Esophagus squamous epithelium (tissue), 5 donors: ENCODE measurements at places on chromosomes 12 and 14.
A peak's percentile ranks its signal among the peaks of the same experiment; 100 is the strongest.

- DNase-seq, result peak; percentile 33
These were observed 53.8 kb downstream of the VCPKMT start for GRCh38 chr14:50062438-50063085.

DNA sequence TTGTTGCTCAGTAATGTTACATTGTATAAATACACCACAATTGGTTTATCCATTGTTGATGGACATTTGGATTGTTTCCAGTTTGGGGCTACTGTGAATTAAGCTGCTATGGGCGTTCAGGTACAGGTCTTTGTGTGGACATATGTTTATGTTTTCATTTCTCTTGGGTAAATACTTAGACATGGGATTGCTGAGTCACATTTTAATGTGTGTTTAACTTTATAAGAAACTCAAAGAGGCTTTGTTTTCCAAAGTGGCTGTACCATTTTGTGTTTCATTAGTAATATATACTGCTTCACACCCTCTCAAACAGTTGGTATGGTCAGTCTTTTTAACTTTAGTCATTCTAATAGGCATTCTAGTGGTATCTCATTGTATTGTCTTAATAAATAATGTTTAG lies 225.0 kb downstream of the SPTSSA start:
- no peak for DNase-seq

- DNase-seq, result no peak
These were observed 57.1 kb downstream of the ATG14 start for GRCh38 chr14:55354500-55354899.

GRCh38 chr12:62505786-62506185 lies 39.2 kb downstream of the MON2 start:
- DNase-seq, result no peak

DNA sequence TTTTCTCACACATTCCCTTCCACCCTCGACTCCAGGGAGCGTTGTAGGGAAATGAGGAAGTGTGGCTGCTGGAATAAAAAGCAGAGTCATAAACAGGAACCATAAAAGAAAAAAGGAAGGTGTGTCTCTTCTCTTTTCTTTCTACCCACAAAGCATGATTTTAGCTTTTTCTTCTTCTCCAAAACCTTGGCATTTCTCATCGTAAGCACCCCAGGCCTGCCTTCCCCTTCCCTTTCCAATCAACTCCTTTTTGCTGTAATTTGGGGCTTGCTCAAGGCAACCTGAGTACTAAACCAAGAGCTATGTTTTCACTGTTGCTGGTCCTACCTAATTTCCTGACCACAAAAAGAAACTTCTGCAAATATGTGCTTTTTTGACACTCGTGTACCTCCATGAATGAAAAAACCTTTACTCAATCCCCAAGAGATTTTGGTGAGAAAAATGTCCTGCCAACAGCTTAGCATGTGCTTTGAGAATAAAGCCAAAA lies 9.2 kb downstream of the PLBD1 start:
- no peak for DNase-seq

GRCh38 chr14:92986254-92987147 lies 63.6 kb downstream of the CHGA start:
- DNase-seq, result no peak

- DNase-seq, result no peak
These were observed 759 bp upstream of the KLC1 start for GRCh38 chr14:103628221-103628683.

GRCh38 chr12:44812062-44812461 lies 64.1 kb downstream of the NELL2 start:
- no peak for DNase-seq

DNA sequence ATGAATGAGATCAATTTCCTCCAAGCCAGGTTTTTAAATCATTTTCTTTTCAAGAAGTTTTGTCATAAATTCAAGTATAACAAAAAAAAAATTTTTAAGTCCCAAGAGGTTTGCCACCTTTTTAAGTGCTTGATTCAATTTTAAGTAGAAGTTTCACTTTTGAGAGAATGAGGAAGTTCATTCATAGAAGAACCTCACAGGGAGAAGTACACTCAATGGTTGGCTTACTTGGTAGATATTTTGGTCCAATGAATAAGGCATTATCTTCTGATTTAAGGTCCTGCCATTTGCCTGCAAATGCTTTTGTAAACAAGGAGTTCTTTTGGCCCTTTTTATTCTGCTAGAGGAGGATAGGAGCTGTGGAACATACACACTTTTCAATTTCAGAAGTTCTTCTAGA lies 96.7 kb upstream of the NOVA1 start:
- no peak for DNase-seq

GRCh38 chr12:19234171-19234704 lies 104.7 kb downstream of the PLEKHA5 start:
- DNase-seq, result no peak

GRCh38 chr12:78244916-78245507 lies 414.3 kb downstream of the NAV3 start:
- DNase-seq, result no peak

- DNase-seq, result no peak
These were observed at the start of gene RHOJ for GRCh38 chr14:63204407-63205043. Gene RHOJ (plus strand): TSS chr14:63204443. CDS start chr14:63204870, 427 bp downstream.

DNA sequence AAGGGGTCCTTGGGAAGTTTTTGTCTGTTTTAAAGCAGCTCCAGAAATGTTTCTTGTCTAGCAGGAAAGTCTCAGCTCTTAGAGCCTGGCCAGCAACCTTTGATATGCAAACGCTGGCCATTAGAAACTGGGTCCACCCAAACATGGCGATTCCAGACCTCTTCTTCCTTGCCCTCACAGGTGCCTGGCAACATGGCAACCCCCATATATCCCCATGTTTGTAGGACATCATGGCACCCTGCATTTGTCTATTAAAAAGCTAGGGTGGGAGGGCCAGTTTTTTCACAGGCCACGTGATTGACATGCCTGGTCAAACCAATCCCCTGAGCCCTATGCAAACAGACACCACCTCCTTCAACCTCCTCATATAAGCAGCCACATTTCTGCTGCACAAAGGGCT lies 848.7 kb upstream of the FOXG1 start:
- DNase-seq, result no peak

- no peak for DNase-seq
These were observed 367.6 kb downstream of the RPS29 start for GRCh38 chr14:49218436-49219092.

GRCh38 chr12:80925237-80925636 lies 12.5 kb downstream of the LIN7A start:
- DNase-seq, result no peak

DNA sequence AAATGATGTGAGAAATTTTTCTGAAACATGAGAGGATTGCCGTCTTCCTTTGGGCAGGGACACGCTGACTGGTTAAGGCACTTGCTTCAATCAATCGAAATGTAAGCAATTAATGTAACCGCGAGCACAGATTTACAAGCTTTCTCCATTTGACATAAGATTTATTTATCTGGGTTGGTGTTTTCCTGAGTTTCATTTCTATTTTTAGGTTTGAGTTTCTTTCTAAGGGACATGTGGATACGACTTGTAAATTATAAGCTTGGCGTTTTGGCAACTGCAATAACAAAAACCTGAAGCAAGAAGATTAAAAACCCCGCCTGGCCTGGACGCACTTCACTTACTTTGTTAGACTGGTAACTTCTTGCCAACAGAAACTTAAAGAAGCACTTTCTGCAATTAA lies 20.3 kb upstream of the SINHCAF start:
- no peak for DNase-seq

GRCh38 chr12:112573141-112573540 lies 154.4 kb downstream of the PTPN11 start:
- DNase-seq, result no peak
